ENCODE measurements at places on chromosomes 2 and 18.

- DNase-seq: no peak
Measured at GRCh38 chr2:206256706-206257205, 17.7 kb upstream of the ZDBF2 start.

GRCh38 chr2:60092781-60093180 lies 460.7 kb downstream of the BCL11A start:
- DNase-seq: no peak

DNA sequence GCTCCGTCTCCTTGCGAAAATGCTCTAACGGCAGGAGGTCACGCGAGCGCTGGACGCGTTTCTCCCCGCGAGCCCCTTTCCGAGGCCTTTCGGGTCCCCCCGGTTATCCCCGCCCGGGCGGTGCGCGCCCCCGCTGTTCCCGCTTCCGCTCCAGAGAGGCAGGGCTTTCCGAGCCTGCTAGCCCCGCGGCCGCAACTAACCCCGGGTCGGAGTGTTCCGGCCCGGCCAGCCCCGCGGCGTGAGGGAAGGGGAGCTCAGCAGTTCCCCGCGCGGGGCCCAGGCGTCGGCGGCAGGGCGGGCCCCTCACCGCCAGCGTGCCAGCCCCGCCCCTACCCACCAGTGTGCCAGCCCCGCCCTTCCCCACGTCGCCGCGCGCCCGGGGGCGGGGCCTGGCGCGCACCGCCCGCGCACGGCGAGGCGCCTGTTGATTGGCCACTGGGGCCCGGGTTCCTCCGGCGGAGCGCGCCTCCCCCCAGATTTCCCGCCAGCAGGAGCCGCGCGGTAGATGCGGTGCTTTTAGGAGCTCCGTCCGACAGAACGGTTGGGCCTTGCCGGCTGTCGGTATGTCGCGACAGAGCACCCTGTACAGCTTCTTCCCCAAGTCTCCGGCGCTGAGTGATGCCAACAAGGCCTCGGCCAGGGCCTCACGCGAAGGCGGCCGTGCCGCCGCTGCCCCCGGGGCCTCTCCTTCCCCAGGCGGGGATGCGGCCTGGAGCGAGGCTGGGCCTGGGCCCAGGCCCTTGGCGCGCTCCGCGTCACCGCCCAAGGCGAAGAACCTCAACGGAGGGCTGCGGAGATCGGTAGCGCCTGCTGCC lies at the start of gene MSH6:
TSS of gene MSH6 (plus strand) at position 475 of the 815 bp plus-strand sequence. CDS start at position 564, 89 bp downstream.
- DNase-seq: peak; percentile 74

DNA sequence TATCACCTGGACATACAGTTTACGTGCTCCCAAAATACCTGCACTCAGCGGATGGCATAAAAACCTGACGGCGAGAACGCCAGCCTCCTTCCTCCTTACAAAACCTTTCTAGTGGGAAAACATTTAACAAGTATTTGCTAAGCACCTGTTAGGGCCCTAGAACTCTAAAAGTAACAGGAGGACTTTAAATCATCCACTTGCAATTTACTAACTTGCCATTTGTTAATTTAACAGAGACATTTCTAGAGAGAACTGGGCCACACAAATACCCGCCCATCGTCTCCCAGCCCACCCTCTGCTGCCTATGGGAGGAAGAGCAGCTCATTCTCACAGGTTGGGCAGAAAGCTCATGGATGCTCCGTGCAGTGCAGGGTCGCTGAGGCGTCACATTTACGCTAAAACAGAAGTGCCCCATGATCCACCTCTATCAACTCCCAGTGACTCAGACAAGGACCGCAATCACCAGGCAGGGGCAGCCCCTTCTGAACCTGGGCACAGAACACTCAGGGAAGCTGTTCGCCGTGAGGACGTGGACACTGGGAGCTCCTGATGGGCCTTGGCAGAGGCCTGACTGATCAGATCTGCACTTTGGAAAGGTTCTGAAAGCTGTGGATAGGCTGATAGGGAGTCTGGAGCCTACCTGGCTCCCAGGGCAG lies 106.9 kb downstream of the HDAC4 start:
- DNase-seq: peak; percentile 33

DNA sequence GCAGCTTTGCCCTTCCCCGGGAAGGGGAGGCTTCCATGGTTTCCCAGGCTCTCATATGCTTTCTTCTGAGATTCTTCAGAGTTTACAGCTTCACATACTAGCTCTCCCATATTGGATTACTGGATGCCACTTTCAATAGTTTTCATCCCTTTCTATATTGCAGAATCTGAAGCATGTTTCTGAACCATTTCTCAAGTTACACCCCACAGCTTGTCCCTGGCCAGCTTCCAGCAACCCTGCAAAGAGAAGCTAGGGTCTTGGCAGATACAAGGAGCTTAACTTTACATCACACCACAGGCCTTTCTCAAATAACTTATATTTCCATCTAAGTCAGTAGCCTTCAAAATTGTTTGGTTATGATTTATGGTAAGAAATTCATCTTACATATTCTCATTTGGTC lies 39.6 kb downstream of the LHCGR start:
- no peak for DNase-seq

DNA sequence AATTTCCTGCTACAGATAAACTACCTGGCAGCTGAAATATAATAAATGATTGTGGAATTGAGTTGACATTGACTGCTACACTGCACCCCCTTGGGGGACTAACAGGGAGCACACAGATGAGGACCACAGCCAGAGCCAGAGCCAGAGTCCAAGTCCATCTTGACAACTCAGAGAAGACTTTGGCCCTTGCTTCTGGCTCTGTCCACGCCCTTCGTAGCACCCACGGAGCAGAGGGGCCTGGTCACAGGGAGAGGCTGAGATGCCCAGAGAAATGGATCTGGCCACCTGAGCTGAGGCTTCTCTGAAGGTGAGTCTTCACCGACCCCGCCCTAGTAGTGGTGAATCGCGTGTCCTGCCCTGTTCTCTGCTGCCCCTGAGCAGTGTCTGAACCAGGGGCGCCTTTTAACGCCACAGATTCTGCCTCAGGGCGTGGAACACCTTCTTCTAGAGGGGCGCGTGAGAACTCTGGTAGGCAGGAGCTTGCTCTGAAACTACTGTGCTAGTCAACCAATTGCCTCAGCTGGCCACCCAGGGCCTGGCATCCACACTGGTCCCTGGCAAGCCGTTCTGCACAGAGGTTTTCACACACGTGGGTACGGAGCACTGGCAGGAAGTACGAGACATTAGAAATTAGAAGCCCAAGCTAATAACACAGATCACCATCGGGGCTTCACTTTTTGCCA lies 35.7 kb upstream of the MAT2A start:
- DNase-seq: no peak

DNA sequence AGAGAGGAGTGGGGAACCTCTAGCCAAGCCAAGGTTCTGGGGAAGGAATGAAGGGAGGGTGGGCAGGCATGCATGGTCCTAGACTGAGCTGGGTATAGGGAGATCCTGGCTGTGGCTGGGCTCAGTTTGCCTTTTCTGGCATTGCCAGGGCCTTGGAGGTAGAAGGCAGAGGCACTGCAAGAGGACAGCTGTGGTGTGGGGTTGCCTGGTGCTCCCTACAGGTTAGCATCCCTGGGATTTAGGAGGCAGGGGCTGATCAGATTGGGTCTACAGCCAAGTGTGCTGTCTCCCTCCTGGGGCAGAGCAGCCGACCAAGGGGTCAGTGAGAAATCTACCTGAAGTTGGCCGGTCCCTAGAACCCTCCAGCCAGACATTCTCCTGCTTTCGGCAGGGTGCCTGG lies 15.9 kb downstream of the ABCG8 start:
- no peak for DNase-seq

- DNase-seq: no peak
Measured at GRCh38 chr2:101559551-101559950, 84.6 kb upstream of the RFX8 start.

DNA sequence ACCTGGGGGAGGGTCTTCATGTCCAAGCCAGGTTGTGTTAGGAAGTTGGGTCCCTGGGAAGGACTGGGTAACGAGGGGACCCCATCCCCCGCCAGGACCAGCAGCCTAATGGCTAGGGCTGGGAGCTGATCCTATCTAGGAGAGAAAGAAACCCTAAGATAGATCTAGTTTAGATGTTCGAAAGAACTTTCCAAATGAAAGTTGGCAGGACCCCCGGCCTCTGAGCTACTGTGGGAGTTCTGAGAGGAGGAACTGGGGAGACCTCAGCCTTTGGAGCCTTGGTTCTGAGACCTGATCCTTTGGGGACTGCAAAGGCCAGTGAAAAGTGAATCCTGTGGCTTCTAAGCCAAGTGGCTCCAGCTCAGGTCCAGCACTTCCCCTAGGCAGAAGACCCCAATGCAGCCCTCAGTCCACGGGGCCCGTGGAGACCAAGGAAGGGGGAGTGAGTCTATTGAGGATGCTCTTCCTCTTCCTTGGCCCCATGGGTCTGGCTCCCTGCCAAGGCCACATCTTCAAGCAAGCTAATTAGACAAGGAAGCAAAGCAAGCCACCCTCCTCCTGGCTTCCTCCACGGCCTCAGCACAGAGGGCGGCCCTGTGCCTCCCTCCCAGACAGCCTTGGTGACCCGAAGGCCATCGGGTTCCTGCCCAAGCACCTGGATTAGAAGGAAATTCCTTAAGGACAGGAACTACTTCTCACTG lies 23.5 kb downstream of the CCT7 start:
- DNase-seq: no peak
